ENCODE measurements at places on chromosomes 11 and 22.

GRCh38 chr11:75346912-75347647 lies 4.4 kb downstream of the ARRB1 start:
- no peak for DNase-seq

DNA sequence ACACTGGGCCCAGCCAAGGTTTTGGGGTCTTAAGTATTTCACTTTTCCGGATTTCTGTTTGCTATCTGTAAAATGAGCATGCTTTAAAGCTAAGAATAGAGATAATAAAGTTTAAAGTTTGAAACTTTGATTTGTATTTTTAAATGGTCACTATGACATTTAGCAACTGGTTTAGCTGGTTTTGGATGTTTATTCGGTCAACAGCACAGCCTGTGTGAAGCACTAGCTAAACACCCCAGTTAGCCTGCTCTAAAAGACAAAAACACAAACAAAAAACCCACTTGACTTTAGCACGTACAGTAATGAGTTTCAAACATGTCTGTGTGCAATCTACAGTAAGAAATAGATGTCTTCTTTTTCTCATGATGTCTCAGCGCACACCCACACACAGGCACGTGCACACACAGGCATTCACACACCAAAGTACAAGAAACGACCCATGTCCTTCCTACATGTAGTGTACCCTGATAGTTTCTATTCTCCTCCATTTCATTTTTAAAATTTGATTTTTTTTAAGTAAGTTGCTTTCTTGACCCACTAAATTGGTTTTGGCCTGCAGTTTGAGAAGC lies 29.4 kb downstream of the SLC1A2 start:
- DNase-seq: no peak

DNA sequence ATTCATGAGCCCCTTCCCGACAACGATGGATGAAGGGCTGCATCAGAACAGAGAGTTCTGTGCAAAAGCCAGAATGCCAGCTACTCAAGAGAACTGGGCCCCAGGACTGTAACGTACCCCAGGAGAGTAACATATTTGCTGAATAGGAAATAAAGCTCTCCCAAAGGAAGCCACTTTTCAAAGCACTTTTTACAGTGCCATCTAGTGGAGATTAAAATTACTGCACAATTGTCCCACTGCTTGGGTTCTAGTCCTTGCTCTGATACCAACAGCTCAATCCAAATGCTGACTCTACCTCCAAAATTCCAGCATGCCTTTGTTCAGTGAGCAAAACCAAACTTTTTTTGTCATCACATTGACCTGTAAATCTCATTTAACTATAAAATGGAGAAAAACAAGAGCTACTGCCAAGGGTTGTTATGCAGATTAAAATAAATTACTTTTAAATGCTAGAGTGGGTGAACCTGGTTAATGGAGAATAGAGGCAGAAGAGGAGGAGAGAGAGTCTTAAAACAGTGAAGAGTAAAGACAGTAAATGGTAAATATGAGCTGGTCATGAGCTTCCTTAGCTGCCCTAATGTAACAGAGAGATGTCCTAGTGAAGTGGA lies 87.6 kb upstream of the FSHB start:
- DNase-seq: peak; percentile 12

DNA sequence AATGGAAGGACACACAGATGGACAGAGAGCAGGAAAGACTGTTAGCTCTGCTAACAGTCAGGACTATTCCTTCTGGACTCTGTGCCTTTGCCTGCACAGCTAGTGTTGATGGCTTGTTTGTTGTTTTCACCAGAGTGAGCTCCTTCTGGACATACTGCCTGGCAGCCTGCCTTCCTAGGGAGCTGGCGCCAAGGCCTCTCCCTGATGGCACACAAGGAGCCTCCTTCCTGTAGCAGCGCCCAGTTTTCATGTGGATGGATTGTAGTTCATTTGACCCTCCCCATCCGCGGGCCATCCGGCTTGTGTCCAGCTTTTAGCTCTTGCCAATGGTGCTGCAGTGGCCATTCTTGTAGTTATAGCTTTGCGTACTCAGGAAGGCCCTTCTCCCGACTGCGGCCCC lies 16.6 kb upstream of the BCR start:
- no peak for DNase-seq

DNA sequence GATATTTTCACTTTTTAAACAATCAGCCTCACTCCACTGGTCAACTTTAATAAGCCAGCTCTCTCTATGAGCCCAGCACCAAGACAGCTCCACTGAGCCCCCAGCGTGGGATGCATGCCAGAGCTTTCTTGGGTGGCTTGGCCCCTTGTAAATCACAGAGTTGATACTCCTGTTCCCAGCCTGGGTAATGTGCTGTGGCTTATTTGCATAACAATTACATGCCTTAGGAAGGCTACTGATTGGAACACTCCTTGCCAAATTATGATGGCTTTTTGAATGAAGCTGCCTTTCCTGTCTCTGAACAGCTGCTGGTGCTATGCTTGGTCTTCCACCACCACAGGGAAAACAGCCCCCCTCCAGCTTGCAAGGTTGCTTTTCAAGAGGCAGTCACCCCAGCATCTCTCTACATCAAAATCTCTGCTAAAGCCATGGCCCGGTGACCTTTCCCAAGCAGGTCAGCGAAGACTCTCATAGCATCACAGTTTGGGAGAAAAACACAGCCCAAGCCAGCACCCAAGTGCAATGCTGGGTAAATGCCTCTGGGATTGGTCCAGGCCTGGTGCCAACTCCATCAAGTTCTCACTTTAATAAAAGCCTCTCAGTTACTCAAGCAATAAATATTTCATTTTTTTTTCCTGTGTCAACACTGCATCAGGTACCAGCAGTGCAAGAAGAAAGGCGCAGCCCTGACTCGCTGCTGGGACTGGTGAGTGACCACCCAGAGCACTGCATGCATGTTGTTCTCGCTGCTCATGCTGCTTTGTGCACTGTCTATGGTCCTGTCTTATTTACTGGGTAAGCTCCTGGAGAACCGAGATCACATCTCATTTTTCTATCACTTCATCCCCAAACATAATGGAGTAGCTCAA lies 549.3 kb downstream of the OPCML start:
- DNase-seq: no peak

DNA sequence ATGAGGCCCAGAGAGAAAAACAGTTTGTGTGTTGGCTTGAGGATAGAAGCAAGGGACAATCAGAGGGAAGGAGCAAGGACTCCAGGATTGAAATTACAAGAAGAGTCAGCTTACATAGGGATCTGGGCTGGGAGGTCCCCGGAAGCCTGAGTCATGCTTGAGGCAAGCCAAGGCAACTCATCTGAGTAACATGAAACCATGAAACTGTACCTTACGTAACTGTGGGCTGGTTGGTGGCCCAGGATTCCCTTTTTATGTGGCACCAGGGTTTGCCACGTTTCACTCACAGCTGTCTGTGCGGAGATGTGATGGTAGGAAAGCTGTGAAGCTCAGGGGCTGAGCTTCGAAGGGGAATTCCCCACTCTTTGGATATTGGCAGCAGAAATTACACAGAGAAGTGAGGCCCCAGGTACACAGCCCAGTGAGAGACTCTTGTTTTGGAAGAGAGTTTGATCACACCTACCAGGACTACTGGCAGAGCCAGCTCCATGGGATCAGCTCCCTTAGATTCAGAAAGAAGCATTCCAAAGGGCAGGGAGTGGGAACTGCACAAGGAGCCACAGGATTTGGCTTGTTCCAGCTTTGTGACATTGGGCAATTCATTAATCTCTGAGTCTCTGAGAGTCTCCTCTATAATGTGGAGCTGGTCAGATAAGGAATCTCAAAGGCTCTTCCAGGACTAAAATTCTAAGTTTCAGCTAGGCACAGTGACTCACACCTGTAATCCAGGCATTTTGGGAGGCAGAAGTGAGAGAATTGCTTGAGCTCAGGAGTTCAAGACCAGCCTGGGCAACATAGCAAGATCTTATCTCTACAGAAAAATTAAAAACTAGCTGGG lies 7.8 kb downstream of the SLC5A1 start:
- DNase-seq: peak; percentile 66

- no peak for DNase-seq
Measured at GRCh38 chr22:39530692-39531331, 1.7 kb downstream of the RPS19BP1 start.

GRCh38 chr11:111938687-111939160 lies 1.6 kb downstream of the DIXDC1 start:
- no peak for DNase-seq

- DNase-seq: no peak
Measured at GRCh38 chr11:61578819-61579675, 1.8 kb downstream of the SYT7 start.

DNA sequence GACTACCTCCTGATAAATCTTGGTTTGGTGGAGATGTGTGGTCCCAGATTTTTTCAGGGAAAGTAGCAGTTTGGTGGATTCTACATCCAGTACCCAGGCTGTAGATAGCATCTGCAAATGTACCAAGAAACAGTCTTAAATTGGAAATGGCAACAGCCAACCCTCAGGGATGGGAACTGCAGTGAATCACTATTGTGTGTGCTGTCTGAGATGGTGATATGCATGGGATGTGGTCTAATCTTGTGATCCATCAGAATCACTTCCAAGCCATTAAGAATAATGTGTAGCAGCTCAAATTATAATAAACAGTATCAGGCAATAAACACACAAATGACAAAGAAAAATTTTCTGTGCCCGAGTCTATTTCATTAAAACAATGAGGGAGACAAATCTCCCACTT lies 3.4 kb downstream of the OLFML1 start:
- no peak for DNase-seq

DNA sequence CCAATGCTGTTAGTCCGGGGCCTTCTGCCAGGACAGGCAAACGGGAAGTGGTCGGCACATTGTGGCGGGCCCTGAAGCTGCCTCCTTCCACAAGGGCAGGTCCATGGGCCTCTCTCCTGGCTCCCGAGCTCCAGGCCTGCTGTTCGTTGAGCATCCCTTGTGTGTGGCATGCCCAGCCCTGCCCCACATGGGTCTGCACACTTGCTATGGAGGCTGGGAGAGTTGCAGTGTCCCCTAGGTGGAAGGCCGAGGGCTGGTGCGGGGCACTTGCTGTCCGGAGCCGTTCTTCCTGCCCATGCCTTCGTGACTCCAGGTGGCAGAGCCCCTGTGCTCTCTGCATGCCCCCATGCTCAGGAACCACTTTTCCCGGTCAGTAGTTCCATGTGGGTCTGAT lies 26.0 kb upstream of the DGCR8 start:
- DNase-seq: no peak

GRCh38 chr11:124801636-124802312 lies 1.6 kb upstream of the MSANTD2 start:
- DNase-seq: no peak

GRCh38 chr11:72710278-72710677 lies 36.1 kb upstream of the PDE2A start:
- no peak for DNase-seq

- DNase-seq: no peak
Measured at GRCh38 chr22:38871360-38872171, 450 bp downstream of the CBX6 start.

GRCh38 chr11:78733031-78733430 lies 158.4 kb upstream of the NARS2 start:
- DNase-seq: no peak

DNA sequence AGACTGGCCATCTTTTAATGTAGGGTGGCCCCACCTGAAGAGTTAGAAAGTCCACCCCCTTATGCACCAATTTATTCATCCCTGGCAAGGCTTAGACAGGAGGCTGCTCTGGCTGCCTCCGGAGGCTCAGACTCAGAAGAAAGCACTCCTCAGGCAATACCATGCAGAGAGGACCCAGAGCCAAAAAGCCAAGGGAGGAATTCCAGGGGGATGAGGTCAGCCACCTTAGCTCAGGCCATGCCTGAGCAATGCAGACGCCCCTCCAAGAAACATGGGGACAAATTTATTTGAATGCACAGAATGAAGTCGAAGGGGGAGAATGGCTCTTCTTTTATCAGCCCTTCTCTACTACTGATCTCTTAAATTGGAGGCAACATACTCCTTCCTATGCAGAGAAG lies 39.7 kb upstream of the GLYAT start:
- no peak for DNase-seq

DNA sequence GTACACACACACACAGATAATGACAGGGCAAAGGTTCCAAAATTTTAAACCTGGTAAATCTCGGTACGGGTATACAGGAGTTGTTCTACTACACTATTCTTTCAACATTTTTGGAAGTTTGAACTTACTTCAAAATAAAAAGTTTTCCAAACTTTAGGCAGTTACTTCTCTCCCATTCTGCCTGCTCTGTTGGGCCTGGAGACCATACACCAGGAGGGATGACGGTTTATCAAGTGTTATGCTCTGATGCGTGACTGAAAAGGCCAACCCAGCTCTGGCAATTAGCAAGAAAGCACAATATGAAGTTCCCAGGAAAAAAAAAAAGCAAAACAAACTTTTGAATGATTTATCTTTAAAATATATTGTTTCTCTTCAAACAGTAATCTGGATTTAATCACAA lies 969 bp downstream of the SERPIND1 start:
- DNase-seq: no peak

DNA sequence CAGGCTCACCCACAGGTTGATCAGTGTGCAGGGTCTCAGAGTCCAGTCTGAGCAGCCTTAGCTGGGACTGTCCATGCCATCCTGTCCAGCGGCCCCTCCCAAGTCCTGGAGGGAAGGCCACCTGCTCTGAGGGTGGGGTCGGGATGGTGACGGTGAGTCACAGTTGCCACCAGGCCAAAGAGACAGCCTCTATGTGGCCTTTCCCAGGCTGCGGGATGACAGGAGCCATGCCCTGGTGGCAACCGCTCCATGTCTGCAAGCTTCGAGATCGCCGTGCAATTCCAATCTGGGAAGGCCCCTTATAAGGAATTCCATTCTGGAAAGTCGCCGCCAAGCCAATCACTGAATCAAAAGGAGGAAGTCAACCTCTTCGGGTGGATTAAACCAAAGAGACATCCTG lies 47.5 kb downstream of the RTL6 start:
- DNase-seq: no peak

- DNase-seq: no peak
Measured at GRCh38 chr11:121163658-121164308, 62.7 kb downstream of the TECTA start.

GRCh38 chr11:46112961-46113607 lies 8.2 kb downstream of the PHF21A start:
- DNase-seq: peak; percentile 31

DNA sequence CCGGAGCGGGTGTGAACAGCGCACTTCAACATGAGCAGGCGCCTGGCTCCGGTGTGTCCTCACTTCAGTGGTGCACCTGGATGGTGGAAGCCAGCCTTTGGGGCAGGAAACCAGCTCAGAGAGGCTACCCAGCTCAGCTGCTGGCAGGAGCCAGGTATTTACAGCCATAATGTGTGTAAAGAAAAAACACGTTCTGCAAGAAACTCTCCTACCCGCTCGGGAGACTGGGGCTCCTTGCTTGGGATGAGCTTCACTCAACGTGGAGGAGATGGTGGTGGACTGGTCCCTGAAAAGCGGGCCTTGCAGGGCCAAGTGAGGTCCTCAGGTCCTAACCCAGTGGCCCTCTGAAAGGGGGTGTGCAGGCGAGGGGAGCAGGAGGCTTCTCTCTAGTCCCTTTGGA lies 7.5 kb downstream of the MCAM start:
- no peak for DNase-seq
